ENCODE measurements at places on chromosomes 5 and 9.
A peak's percentile ranks its signal among the peaks of the same experiment; 100 is the strongest.

GRCh38 chr5:16179936-16180788 is 571 bp upstream of the MARCHF11 start:
- no peak for DNase-seq

DNA sequence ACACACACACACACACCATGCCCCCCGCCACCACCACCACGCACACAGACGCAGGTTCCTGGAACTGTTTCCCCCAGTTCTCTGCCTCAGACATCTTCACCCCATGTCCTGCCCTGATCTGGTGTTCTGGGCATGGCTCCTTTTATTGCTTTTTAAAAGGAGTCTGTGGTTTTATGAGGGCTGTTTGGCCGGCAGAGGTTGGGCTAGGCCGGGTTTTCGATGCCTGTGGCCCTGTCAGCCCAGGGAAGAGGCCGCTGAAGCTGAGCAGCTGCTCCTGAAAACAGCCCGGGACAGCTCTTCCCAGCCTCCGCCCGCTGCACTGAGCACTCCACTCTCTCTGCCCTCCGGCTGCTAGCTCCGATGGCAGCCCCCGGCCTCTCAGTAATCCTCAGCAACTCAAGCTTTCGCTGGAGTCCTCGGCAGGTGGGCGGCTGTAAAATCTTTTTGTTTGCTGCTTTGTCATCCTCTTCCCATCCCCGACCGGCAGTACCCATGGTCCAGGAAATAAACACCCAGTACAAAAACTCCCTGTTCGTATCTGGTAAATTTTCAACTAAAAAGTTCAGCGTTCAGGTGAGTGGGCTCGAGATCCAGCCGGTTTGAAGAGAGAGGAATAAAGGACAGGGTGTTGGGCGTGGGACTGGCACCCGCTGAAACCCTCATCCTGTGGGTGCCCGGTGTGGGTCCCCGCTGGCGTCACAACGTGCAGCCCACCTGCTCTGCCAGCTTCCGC is 103.0 kb upstream of the ERCC6L2 start:
- DNase-seq = peak; percentile 63

DNA sequence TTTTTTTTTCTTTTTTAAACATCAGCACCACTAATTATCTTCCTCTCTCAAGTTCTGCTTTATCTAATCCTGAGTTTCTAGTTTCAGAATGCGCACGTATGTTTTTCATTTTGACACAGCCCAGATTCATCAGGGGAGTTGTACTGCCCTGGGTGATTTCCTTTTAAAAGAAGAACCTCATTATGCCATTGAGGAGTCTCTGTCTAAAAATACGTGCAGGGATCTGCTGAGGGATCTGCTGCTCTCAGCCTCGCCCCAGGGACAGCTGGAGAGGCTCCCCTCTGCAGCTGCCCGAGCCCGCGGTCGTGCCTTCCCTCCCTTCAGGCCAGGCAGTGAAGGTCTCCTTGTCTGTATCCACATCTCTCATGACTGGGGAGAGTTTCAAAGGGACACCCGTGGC is 273.1 kb downstream of the ARHGEF28 start:
- DNase-seq = no peak

DNA sequence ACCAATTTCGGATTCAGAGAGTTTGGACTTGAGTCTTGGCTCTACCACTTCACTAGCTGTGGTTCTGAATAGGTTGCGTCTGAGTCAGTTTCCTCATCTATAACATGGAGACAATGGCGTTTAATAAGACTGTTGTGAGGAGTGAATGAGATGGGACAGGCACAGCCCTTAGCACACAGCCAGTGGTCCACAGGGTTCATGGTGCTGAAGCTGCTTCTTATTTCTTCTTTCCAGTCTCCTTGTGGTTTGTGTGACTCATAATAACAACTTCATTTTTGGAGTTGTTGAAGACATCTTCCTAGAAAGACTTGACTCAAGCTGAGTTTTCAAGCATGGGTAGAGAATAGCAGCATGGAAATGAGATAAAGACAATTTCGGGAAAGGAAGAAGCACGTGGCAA is 172.6 kb upstream of the PPP2R2B start:
- DNase-seq = no peak

DNA sequence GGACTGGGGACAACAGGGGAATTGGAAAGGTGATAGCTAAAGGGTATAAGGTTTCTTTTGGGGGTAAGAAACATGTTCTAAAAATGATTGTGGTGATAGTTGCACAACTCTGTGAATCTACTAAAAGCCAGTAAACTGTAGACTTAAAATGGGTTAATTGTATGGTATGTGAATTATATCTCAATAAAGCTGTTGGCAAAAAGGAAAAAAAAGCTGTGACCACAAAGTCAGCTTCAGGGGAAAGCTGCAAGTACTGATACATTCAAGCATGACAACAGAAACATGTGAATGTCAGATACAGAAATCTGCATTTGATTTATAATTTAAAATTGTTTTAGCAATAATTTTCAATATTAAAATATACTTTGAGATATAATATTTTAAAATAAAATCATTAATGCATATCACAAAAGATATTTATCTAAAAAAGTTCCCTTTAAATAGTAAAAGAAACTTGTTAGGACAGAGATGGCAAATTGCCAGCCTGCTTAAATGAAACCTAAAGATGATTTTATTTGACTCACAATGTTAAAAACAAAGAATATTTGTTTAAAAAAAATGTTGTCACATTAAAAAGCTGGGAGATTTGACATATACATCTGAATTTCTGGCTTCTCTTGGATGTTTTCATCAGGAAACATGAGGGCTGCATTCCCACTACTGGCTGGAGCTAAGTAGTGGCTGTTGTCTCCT is 66.0 kb downstream of the TBCA start:
- no peak for DNase-seq

GRCh38 chr5:87774804-87775203 is 362.1 kb upstream of the CCNH start:
- DNase-seq = no peak

GRCh38 chr9:118640836-118641560 is 728.2 kb downstream of the BRINP1 start:
- DNase-seq = no peak

GRCh38 chr9:95746408-95747180 is 128.9 kb upstream of the ERCC6L2 start:
- DNase-seq = no peak

DNA sequence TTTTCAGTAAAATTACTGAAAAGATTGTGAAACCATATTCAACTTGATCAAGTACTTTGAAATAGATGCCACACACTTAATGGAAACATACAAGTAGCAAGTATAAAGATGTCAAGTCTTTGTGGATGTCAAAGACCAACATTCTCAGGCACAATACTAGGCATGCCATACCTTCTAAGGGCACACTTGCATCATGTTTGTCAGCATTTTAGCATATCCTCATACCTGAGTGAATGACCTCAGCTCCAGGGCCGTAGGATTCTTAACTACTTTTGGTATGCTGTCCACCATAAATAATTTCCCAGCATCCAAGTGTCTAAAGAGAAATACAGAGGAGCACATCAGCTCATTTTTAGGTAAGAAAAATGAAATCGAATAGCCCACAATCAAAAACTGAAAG is 86.4 kb downstream of the FREM1 start:
- no peak for DNase-seq

DNA sequence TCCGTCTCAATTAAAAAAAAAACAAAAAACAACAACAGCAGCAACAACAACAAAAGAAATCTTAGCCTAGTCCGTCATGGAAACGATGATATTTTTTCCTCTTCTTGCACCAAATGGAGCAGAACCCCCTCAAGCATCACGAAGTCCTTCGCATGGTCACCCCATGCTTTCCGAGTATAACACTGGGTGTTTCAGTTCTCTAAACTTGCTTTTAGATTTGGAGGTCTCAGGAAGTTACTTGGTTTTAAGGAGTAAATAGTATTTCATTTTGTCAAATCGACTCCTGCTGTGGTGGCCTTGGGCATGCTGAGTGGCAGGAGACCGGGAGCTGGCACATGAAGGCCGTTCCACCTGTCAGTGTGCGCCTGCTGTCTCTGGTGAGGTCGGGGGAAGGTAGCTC is 118.5 kb upstream of the CACNA1B start:
- DNase-seq = no peak

GRCh38 chr9:79568337-79569101 is 3.2 kb upstream of the TLE4 start:
- DNase-seq = no peak

GRCh38 chr5:176564002-176564401 is 14.9 kb downstream of the CDHR2 start:
- DNase-seq = no peak

DNA sequence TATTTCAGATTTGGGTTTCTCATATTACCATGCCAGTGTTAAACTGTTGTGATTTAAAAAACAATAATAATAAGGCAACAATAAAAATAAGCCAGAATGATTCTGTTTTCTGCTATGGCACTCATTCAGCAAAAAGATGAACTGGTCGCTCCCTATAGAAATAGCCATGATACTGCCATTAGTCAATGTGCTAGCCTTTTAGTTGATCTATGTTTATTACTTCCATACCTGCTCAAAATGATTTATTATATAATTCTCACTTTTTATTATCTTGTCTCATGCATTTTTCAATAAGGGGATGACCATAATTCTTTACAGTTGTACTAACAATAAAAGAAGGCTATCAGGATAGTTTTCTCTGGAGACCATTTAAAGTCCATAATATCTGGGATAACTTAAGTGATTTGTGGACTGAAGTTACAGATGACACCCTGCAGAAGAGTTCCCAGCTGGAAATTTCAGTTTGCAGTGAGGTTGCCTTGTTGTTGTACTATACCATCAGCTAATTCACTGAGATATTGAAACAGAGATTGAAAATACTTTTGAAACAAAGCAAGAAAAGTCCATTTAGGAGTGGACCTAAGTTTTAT is 334.3 kb downstream of the GABRB2 start:
- DNase-seq = no peak
